ENCODE measurements at places on chromosomes 7 and 10.
A peak's percentile ranks its signal among the peaks of the same experiment; 100 is the strongest.

- no peak for DNase-seq
These were observed 1.9 kb downstream of the NAMPT start for GRCh38 chr7:106282852-106283251.

DNA sequence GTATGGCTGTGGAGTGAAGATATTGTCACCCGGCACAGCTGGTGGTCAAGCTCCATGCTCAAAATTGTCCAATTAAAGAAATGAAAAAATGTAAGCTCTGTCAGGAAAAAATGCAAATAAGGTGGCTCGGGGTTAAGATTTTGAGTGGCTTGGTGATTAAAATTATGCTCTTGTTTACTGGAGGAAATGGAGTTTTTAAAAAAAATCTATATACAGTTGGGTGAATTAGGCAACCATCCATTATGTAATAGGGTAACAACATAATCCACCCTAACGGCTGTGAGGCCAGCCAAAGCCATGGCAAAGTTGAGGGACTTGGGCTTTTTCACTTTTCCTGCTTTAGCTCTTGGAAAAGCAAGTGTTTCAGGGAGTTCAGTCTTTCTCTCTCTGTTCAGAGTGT is 260.8 kb upstream of the HABP2 start:
- DNase-seq: no peak

- DNase-seq: no peak
These were observed 80.4 kb downstream of the PPP1R3C start for GRCh38 chr10:91552274-91553095.

- DNase-seq: no peak
These were observed 225.5 kb downstream of the SFMBT2 start for GRCh38 chr10:7185367-7185690.

DNA sequence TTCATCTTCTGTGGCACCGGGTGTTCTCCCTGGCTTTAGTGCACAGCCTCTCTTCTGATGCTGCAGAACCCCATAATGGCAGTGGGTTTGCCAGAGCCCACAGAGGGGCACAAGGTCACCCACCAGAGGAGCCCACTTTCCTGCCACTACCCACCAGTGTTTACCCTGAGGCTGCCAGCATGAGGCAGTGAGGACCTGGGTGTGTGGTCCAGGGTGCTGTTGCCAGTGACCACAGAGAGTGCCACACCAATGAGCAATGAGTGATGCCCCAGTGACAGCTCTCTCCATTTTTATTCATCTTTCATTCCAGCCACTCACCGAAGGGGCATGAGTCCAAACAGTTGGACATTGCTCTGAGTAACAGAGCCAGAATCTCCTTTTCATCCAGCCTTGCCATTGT is 34.8 kb downstream of the MTURN start:
- peak; percentile 40 for DNase-seq

GRCh38 chr7:33892945-33893344 is 12.4 kb upstream of the BMPER start:
- DNase-seq: no peak

Measured in urothelium cell line (cell line).